Hepatocyte (in vitro differentiated cells): ENCODE measurements at places on chromosomes 13 and 19.
A peak's percentile ranks its signal among the peaks of the same experiment; 100 is the strongest.

- DNase-seq: no peak
Measured at GRCh38 chr13:36857253-36857652, 38.2 kb downstream of the RFXAP start.

GRCh38 chr19:56080669-56081401, 40.3 kb downstream of the ZNF787 start:
- peak; percentile 89 for DNase-seq

DNA sequence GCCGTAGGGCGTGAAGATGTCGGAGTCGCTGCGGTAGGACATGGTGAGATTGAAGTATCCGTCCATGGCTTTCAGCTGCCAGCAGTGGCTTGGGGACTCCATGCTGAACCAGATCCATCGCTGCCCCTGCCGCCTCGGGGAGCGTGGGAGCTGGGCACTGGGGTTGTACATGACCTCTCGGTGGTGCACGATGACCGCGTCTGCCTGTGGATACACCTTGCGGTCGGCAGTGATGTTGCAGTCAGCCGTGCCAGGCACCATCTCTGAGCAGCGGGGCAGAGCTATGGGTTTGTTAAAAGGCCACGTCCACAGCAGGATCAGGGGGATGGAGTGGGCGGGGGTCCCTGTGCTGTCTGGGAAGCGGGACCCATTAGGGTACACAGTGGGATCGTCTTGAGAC, 7.4 kb downstream of the FUT6 start:
- no peak for DNase-seq

DNA sequence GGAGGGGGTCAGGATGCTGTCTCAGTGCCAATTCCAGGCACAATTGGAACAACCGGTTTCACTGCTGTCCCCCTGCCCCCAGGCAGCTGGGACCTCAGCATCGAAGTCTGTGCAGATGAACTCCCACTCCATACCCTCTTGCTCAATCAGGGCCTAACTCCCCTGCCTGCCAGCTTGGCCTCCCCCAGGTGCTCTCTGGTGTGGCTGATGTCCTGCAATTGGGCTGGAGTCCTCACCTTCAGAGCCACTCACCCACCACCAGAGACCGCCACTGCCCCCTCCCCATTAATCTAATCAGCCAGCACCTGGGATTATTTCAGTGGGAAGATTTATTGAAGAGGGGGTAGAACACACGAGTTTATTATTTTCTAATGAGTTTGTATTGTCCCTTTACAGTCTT, 118.8 kb downstream of the MIPEP start:
- no peak for DNase-seq

GRCh38 chr19:39512988-39513387, 2.0 kb upstream of the SELENOV start:
- DNase-seq: no peak

GRCh38 chr13:28528848-28529247, 33.9 kb upstream of the FLT1 start:
- DNase-seq: no peak

DNA sequence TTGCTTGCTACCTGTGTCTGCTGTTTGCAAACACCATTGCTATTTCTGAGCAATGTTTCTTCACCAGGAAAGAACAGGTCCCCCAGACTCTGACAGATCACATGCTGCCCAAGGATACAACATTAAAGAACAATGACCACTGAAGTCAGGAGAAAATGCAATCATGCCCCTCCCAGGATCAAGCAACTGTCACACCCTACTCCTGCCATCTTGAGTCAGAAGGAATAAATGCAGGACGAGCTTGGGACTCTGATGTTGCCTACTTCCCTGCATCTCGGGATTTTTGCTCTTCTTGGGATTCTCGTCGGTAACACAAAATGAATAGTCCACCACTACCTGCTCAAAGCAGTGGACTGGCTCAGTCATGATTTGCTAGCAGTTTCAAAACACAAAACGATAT, 490.6 kb downstream of the COG6 start:
- no peak for DNase-seq

GRCh38 chr13:97028441-97029299, 34.4 kb upstream of the OXGR1 start:
- DNase-seq: peak; percentile 74

DNA sequence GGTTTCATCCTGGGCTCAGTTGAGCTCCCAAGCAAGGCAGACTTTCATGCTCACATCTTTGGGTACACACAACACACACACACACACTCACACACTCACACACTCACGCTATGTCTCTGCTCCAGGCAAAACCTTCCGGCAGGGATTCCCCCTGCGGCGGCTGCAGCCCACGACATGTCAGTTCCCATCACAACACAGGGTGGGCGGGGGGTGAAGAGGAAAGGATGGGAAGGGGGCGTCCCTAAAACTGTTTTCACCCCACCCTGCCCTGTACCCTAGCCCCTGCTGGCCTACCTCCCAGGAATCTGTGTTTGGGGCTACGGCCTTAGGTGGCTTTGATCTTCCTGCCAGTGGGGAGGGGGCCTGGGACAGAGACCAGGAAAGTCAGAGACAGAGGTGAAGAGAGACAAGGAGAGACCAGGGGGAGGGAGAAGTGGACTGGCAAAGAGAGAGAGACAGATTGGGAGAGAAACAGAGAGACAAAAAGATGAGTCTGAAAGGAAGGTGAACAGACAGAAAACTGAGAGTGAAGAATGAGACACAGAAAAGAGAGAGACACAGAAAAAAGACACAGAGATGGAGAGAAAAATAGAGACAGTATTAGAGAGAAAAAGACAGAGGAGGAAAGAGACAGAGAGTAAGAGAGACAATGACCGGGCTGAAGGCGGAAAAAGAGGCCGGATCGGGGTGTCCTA, 3.9 kb downstream of the LRFN1 start:
- no peak for DNase-seq

- peak; percentile 48 for DNase-seq
Measured at GRCh38 chr19:2974342-2975041, 2.9 kb upstream of the TLE6 start.

DNA sequence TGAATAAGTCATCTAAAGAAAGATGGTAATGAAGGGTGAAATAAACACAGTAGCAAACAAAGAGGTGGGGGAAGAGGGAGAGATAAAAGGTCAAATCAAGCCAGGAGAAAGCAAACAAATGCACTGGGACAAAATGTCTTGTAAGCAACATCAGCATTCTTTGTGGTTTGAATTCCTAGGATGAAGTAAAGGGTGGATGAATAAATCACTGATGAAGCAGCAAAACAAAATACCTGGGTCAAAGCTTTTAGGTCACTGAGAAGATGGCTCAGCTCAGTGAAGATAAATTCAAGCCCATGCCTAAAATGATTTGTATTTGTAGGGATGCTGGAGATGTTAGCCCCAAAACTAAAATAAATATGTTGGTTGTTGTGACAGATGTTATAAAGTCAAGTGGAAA, 86.5 kb upstream of the FBXL3 start:
- no peak for DNase-seq

DNA sequence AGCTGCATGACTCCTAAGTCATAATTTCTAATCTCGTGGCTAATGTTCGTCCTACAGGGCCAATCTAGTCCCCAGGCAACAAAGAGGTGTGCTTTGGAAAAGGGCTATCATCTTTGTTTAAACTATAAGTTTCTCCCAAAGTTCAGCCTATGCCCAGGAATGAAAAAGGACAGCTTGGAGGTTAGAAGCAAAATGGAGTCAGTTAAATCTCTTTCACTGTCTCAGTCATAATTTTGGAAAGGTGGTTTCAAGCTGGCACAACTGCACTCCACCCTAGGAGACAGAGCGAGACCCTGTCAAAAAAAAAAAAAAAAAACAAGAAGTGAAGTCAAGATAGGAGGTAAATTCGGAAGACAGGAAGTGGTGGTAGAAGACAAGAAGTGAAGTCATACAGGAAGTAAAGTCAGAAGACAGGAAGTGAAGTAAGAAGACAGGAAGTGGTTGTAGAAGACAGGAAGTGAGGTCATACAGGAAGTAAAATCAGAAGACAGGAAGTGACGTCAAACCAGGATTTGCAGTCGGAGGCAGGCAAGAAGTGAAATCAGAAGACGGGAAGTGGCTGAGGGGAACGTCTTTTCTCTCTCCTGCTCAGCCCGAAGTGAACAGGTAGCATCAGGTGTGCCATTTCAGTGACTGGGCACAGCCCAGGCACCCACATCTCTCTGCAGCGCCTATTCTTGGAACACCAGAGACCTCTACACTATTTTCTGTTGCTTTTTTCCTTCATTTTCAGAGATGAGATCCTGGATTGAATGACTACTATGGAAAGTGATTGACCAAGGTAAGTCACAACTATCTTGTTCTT, 32.2 kb downstream of the GP6 start:
- DNase-seq: peak; percentile 85

GRCh38 chr19:49428547-49429451, 3.6 kb downstream of the GFY start:
- DNase-seq: no peak

DNA sequence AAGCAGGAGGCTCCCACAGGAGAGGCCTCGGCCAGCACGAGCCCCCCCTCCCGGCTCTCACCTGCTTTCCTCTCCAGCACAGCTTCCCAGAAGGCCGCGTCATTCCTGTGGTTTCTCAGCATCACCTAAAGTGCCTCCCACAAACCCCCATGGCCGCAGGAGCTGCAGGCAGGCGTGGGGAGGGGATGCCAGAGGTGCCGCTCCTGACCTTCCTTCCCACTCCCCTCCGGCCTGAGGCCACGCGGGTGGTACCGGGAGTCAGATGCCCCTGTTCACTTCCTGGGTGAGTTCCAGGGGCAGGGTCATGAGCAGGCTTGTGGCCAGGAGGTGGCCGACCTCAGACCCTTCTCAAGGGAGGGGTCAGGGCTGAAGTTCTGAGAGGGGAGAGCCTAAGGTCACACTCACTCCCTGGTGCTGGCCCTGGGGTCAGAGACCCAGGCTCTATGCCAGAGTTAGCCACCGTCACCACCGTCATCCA, 14.4 kb upstream of the NPAS1 start:
- DNase-seq: no peak

DNA sequence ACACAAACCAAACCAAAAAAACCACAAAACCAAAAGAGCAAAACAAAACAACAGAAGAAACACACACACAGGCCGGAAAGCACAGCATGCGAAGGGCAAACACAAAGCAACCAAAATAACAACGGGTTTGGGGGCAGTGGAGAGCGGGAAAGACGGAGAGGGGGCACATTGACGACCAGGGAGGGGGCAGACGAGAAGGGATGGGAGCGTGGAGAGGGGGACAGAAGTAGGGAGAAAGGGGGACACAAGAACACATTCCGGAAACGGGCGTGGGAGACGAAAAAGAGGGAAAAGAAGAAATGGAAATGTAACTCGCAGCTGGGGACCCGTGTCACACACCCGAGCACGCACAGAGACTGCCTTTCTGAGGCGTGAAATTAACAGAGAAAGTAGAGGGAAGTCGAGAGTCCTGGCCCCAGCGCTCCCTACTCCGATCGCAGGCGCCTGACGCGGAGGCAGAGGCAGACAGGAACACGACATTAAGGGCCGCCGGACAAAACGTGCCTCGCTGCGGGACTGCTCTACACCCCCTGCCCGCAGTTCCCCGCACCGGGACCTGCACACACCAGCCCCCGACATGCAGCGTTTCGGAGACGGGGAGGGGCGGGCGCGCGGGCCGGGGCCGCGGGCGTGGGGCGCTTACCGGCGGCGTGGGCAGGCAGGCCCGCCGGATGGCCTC, 652 bp downstream of the POU4F1 start:
- DNase-seq: no peak

DNA sequence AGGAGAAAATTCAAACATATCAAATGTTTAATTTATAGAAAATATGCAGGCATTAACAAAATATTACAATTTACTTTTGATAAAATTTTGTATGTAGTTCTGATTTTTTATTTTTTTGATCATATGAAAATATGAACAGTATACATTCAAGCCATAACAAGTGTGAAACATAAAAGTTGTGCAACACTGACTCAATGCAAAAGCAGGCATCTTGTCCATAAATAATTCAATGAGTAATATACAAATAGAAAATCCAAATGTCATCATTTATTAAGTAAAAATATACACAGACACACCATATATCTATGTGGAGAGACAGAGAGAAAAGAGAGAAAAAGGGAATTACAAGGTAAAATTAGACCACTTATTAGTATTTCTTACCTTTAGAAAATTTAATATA, 1183.9 kb downstream of the SLITRK1 start:
- no peak for DNase-seq

DNA sequence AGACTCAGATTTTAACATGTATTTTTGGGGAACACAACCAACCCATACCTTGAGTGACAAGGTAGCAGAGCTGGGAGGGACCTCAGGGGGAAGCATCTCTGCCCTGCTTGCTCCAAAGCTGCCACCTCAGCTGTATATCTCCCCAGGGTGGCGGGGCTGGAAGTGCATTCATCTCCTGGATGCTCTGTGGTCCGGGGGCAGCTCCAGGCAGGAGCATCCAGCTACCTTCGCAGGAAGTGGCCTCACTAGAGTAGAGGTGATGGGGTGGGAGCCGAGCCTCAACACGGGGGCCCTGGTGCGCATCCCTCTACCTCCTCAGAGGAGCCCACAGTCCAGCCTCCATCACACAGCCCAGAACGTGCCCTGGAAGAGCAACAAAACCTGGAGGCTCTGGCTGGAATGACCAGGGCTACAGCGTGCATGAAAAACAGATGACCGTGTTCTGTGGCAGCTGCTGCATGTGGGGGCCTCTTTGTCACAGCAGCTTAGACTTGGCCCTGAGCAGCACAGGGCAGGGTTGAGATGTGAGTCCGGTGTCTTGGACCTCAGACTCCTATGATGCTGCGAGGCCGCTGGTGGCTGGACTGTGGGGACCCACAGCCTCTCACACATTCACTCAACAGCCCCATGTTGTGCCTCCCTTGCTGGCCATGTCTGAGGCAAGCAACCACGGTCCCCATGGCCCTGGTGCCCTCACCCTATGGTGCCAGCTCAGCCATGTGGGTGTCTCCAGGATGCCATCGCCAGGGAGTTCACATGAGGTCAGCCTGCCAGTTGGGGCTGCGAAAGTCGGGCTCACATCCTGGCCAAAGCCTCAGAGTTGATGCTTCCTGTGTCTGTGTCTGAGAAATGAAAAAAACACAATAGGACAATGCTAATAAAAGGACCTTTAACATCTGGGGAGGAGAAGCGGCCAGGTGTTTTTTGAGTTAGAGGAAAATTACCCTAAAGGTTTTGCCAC, 17.1 kb upstream of the GAS6 start:
- DNase-seq: no peak

DNA sequence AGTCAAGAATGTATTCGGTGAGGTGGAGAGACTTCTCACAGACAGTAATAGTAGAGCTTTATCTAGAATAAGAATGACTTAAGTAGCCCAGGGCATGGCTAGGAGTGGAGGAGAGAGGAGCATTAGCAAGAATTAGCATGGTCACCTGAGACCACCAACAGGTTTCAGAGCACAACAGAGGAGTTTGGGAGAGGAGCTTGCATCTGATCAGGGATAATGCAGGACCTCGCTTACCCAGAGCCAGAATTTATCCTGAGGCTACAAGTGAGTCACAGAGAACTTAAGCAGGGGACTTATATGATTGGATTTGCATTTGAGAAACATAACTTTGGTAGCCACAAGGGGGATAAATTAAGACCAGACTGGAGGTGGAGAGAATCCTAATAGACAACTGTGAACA, 102.1 kb upstream of the FNDC3A start:
- DNase-seq: no peak

- DNase-seq: no peak
Measured at GRCh38 chr19:456547-457110, 4.2 kb downstream of the SHC2 start.

GRCh38 chr19:58497634-58498170, 14.1 kb downstream of the SLC27A5 start:
- no peak for DNase-seq
